Motor neuron (in vitro differentiated cells): ENCODE measurements at places on chromosomes 7 and 10.

DNA sequence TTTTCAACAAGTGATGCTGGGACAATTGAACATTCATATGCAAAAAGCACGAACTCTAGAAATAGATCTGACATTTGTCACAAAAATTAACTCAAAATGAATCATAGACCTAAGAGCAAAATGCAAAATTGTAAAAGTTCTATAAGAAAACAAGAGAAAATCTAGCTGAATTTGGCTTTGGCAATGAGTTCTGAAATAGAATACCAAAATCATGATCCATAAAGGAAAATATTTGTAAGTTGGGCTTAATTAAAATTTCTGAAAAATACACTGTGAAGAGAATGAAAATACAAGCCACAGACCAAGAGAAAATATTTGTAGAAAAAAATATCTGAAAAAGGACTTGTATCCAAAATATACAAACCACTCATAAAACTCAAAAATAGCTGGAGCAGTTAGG is 698.8 kb upstream of the CELF2 start:
- no peak for ATAC-seq

DNA sequence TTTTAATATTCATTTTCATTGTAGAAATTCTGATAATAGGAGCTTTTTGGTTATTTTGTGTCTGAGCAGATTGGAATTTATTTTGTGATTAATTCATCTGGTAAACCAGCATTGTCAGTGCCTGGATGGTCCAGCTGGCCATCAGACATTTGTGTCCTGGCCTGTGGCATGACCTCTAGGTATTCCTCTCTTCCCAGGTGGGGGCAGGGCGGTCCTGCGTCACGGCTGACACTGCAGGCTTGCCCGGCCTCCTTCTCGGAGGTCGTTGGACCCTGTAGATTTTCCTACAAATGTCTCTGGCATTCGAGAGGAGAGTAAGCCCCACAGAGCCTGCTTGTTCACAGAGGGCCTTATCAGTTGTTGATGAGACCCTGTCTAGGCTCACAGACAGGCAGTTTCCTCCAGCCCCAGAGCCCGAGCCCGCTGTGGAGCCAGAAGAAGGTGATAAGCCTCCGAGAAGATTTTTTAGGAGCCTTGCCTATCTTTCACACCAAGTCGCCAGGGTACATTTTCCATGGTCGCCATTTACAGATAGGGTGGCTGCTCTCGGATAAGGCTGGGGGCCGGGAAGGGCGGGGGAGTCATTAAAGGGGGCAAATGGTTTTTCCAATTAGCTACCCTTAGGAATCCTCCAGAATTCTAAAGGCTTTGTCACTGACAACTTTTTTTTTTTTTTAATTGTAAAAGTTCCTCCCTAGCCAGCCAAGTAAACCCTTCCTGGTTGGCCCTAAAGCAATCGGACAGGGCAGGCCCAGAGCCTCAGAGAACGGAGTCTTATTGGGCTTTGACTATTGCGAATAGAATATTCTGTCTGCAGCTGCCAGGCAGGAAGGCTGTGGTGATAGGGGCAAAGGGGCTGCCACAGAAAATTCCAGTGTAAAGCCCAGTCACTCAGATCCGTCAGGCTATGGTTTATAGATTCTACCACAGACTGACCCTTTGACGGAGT is 78.1 kb upstream of the TBX20 start:
- no peak for ATAC-seq

DNA sequence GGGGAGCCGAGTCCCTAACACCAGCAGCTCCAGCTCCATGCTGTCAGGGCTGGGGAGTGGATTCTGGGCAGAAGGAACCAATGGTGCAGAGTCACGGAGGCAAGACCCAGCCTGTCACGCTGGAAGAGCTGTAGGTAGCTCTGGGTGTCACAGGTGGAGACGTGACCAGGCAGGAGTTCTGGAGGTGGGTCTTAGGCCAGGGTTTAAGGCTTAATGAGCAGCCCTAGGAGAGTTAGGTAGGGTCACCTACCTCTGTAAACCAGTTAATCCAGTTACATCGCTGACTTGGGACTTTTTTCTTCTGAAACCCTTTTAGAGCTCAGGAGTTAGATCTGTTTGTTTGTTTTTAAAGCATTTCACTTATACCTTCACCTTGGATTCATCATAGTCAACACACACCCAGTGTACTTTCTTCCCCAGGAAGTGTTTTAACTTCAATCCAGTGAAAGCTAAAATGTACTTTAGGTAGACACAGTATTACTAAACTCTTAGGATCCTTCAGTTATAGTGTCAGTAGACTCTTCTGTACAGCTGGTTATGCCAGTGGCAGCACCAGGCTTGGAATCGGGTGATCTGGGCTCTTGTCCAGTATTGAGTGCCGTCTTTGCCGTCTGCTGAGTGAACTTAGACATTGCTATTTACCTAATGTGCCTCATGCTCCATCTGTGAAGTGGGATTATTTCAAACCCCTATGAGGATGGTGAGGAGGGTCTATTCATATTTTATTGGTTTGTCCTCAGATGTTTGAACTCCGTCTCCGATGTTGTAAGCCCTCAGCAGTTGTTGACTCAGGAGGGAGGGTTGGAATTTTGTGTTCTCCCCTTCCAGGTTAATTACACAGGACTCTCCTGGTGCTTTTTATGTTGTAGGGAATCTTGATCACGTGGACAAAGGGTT is 31.0 kb downstream of the TACR2 start:
- ATAC-seq: no peak

DNA sequence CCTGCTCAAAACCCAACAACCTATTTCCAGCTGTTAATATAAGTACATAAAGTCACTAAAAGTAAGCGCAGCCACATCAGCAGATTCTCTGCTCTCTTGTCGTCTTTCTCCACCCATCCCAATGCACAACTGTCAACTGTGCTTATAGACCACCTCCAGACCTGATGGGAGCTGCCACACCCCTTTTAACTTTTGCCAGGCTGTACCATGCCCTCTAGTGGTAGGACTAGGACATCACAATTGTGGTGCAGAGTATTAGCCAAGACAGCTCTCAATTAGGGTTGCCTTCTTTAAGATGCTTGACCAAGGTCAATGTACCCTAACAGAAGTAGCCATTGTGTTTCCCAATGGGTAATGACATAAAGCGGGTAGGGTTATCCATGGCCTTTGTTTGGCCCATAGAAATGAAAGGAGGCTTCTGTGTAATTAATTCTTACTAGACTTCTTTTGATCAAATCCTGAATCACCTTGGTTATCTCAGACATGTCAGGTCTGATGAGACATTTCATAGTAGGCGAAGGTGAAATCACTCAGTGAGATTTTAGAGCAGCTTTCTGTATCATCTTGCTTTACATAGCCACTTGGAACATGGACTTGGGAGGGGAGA is 68.1 kb downstream of the SCRN1 start:
- ATAC-seq: peak; percentile 88

DNA sequence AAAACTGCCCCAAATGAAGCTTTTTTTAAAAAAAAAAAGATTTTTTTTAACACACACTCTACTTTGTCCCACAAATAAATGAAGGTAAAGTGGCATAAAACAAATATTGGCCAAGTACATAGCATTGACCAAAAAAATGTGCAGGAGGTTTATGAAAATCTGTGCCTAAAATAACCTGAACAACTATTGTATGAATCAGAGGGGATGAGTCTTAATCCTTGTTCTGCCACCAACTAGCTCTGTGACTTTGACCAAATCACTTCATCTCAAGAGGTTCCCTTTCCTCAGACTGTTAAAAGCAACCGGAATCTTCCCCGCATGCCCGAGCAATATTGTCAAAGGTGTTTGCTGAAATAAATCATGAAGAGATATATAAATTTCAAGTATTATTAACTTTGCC is 150.4 kb upstream of the NEBL start:
- ATAC-seq: no peak

DNA sequence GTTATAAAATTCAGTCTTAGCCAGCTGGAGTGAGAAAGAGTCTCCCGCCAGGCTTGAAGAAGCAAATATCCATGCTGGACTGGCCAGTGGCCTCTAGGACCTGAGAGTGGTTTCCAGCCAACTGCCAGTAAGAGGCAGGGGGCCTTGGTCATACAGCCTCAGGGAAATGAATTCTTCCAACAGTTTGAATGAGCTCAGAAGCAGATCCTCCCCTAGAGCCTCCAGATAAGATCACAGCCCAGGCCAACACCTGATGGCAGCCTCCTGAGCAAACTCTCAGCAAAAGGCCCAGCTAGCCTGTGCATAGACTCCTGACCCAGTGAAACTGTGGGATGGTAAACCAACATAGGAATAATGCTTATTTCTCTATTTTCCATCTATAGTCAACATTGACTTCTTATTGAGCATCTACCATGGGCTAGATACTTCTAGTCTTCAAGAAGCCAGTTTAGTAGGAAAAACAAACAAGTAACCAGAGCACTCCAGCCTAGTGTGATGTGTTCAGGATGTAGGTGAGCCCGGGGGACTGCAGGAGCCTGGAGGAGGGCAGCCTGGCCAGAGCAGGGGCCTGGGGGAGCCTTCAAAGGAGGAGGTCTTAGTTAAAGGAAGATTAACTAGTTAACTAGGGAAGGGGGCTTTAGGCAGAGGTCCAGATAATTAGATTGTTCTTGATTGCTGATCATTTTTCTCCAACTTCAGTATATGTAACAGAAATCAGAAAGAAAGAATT is 115.4 kb upstream of the ADO start:
- no peak for ATAC-seq

GRCh38 chr10:114931072-114931679 is 6.8 kb upstream of the TRUB1 start:
- ATAC-seq: peak; percentile 52

GRCh38 chr7:116647290-116647689 is 24.7 kb upstream of the MET start:
- ATAC-seq: no peak

DNA sequence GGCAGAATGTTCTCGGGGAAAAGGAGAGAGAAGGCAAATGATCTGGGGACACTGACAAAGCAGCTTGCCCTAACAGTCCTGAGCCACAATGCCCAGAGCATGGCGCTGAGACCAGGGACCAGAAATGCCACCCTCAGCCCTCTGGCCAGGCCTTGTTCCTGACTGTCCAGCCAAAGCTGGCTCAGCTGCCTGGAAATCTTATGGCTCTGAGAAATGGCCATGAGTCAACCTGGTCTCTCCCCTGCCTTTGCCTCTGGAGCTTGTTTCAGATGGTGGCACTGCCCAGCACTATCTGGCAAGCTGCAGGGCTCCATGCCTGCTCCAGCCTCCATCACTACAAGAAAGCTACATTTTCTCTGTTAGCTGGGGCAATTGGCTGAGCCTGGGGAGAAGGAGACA is 90.5 kb upstream of the PLXNA4 start:
- no peak for ATAC-seq

- no peak for ATAC-seq
Measured at GRCh38 chr7:123864012-123864411, 19.0 kb downstream of the HYAL4 start.

DNA sequence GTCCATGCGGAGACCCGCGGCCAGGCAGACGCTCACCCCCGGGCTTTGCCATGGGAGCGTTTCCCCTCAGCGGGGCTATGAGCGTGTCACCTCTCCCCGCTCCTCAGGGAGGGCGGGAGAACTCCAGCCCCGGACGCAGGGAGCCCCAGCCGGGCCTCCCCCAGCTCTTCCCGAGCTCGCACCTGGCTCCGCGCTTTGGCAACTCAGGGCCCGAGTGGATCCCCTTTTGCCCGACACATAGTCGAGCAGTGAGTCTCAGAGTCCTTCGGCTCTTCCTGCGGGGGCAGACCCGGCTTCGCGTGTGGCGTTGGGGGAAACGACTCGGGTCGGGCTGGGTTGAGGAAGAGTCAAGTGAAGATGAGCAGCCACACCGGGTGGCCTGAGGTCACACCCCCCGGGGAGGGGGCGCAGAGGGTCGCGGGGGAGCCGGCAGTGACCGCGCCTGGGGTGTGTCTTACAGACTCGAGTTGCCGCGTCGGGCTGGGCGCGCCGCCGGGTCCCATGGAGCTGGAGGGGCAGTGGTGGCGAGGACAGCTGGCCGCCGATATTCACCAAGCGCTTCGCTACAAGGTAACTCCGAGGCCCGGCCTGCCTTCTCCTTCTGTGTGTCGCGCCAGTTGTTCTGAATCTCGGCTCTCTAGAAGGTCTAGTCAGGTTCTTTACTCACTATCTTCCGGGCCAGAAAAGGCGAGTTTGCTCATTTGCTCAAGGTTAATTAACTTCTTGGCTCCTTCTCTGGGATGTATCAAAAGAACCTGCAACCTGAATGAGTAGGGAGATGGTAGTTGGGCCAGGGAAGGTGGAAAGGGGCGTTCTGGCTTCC is 721 bp downstream of the CCNJ start:
- peak; percentile 56 for ATAC-seq

DNA sequence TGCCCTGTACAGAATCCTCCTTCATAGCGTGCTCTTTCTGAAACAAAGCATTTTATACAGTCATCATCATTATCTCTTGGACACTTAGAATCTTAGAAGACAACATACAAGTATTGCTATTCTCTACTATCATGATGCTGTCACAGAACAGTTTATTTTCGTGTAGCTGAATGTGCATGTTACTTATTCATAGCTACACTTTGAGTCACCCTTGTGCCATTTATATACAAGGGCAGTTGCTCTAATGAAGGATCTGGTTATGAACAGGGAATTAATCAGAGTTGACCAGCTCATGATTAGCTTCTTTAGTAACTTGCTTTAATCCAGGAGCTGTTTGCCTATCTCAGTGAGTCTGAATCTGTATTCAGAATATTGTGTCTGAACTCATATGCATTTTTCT is 11.2 kb downstream of the CASP2 start:
- ATAC-seq: no peak

DNA sequence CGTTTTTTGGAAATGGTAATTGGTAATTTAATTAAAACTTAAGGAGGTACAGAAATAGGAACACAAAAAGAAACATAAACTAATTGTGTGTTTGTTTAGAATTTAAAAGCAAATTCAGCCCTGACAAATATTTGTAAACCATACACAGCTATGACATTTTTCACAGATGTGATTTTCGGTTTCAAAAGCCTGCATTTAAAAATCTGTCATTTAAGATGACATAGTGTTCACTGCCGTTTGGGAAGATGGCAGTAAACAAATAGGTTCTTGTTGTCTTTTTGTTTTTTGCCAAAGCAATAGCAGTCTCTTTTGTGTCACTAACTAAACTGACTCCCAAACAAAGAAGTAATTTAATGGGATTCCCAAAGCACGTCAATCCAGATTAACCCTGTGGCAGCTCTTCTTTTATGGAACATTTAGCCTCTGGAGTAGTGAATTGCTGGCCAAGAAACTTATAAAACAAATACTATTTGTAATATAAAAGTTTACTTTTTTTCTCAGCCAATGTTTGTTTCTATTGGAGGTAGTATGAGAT is 697.6 kb downstream of the PHTF2 start:
- ATAC-seq: no peak

GRCh38 chr7:105990141-105990540 is 27.1 kb downstream of the CDHR3 start:
- no peak for ATAC-seq

GRCh38 chr10:129319934-129320333 is 147.1 kb upstream of the MGMT start:
- ATAC-seq: no peak

- ATAC-seq: no peak
Measured at GRCh38 chr10:46301056-46301645, 14.4 kb downstream of the ANTXRL start.

- no peak for ATAC-seq
Measured at GRCh38 chr10:63504145-63504881, 16.9 kb upstream of the REEP3 start.
